PC-9 (cell line): ENCODE measurements at places on chromosomes 7 and 10. TPM values are rescaled to one million over a fixed set of nuclear protein-coding genes. Genes with fewer than 3 reads are reported as not detected.
A peak's percentile ranks its signal among the peaks of the same experiment; 100 is the strongest.

The TEX47 gene
- not detected in 2 replicates for total RNA-seq

The CHCHD1 gene
- 44.1 and 44.5 TPM in 2 replicates for total RNA-seq

The LRIT1 gene
- total RNA-seq, result not detected in 2 replicates

DNA sequence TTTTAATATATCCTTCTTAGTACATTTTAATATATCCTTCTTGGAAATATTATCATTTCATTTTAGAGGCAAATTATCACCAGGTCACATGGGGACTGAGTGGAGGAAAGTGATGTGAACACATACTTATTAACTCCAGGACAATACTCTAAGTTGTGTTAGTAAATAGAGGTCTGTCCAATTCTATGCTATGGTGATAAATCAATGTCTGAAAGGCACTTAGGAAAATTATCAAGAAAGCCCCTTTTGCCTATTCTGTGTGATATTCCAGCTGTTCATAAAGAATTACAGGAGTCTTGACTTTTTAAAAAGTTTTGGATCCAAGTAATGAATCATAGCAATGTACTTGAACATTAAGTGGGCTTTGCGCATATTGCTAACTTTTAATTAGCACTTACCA lies 88.5 kb downstream of the THSD7A start:
- DNase-seq, result no peak

DNA sequence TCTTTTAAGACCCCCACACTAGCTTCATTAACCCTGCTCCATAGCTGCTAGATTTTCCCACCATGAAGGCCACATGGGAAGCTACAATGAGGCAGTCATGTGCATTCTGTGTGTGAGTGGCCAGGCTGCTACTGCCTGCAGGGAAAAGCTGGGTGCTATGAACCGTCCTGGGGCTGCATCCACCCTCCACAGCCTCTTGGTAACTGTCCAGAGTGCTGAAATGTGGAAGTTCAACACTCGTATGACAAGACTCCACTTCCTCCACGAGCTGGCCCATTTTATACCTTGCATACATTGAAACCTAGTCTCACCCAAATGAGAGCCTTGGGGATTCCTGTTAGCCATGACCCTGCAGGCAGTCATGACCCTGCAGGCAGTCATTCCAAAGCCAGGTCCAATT lies 59.4 kb downstream of the CUZD1 start:
- no peak for DNase-seq

DNA sequence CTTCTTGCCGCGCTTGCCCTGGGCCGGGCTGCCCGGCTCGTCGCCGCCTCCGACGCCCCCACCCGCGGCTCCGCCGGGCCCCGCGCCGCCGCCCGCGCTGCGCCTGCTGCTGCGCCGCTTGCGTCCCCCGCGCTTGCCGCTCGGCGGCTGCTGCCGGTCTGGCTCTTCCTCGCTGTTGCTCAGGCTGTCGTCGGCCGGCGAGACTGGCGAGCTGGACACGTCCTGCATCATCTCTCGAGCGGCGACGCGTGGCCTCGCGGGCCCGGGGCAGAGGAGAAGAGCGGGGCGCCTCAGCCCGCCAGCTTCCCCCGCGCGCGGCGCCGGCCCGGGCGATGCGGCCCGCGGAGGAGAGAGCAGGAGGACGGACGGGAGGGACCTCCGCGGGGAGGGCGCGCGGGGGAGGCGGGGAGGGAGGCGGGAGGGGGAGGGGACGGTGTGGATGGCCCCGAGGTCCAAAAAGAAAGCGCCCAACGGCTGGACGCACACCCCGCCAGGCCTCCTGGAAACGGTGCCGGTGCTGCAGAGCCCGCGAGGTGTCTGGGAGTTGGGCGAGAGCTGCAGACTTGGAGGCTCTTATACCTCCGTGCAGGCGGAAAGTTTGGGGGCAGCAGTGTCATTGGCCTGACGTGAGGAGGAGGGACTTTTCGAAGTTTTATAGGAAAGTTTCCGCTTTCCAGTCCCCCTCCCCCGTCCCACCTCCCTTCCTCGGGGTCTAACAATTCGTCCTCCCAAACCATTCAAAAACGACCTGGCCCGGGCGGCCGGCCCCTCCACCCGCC lies at the start of gene TWIST1:
TSS of gene TWIST1 (minus strand) at position 546 of the 779 bp plus-strand sequence. CDS start at position 231, 315 bp downstream.
- peak; percentile 13 for DNase-seq

GRCh38 chr7:73882047-73882402 lies 21.1 kb downstream of the TMEM270 start:
- no peak for DNase-seq

The TLL2 gene
- total RNA-seq, result 0.15 TPM in 1 of 2 replicates, not detected in the other

The CUZD1 gene
- total RNA-seq, result 1.4 and 2.0 TPM in 2 replicates

- no peak for DNase-seq
Measured at GRCh38 chr7:73364006-73364728, 36.2 kb downstream of the FKBP6 start.

The ALKBH4 gene
- 10.9 and 18.1 TPM in 2 replicates for total RNA-seq

GRCh38 chr7:14639329-14639728 lies 263.2 kb downstream of the DGKB start:
- DNase-seq, result no peak

The NAT16 gene
- total RNA-seq, result not detected in 2 replicates

DNA sequence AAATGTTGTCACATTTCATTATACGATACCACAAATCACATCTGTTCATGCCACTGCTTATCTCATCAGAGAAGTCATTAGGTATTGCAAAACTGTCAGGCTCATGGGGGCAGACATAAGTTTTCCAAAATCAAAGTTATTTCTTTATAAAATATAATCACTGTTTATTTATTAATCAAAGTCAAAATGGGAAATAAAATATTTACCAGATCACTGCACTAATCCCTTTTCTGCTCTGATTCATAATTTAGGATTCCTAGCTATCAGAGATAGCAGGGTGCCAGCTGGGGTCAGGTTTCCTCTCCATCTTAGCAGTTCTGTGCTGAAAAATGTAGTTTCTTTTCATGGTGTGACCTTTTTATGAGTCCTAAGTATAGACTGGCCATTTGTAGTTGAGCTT lies 117.7 kb upstream of the LANCL2 start:
- DNase-seq, result peak; percentile 68

DNA sequence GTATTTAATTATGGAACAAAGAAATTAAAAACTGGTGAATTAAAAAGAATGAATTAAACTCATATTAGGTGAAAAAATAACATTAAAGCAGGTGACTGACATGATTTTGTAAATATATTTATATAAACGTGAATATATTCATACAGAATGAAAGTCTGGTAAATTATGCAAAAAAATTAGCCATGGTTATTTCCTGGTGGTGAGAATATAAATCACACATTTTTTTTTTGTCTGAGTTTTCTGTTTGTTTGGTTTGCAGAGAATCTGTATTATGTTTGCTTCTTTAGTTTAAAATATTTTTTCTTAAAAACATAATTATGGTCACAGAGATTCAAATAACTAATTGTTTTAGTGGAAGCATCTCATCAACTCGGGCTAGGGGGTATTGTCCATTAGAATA lies 73.0 kb upstream of the CSTF2T start:
- DNase-seq, result no peak

The MUC3A gene
- total RNA-seq, result 0.90 and 1.1 TPM in 2 replicates

DNA sequence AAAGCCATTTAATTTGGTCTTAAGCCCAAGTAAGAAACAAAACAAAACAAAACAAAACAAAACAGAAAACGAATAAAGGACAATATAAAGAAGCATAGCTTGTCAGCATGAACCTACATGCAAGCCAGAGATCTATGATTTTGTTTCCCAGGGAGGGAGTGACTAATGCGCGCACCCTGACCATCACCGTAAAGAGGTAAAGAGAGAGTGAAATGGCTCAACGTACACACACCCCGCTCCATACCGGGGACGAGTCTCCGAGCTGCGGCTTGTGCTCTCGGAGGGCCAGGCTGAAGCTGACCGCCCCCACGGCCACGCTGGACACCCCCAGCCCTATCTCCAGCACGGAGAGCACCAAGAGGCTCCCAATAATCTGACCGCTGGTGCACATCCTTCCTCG lies 1.1 kb downstream of the TMEM196 start:
- DNase-seq, result no peak

- no peak for DNase-seq
Measured at GRCh38 chr7:130593033-130593432, 75.5 kb downstream of the COPG2 start.

- no peak for DNase-seq
Measured at GRCh38 chr7:74454021-74454924, 567 bp downstream of the GTF2IRD1 start.

DNA sequence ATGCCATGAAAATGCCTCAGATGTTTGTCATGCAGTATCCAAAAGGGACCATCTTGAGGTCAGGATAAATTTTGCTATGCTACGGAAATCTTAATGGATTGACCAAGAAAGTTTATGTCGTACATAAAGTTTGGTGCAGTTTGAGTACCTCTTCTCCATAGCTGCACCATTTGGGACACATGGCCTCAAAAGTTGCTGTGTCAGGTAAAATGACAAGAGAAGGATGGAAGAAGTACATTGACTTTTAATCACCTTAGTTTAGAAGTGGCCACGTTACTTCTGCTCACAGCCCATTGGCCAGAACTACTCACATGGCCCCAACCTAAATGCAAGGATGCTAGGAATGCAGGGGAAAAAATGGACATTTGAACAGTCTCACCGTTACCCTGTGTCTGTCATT lies 107.4 kb upstream of the NAMPT start:
- no peak for DNase-seq

GRCh38 chr10:102185811-102186527 lies 33.8 kb downstream of the NOLC1 start:
- DNase-seq, result no peak
